Activated T-cell treated with anti-CD3 and anti-CD28 coated beads for 1 hour (primary cell): ENCODE measurements at places on chromosomes 3 and 15.

DNA sequence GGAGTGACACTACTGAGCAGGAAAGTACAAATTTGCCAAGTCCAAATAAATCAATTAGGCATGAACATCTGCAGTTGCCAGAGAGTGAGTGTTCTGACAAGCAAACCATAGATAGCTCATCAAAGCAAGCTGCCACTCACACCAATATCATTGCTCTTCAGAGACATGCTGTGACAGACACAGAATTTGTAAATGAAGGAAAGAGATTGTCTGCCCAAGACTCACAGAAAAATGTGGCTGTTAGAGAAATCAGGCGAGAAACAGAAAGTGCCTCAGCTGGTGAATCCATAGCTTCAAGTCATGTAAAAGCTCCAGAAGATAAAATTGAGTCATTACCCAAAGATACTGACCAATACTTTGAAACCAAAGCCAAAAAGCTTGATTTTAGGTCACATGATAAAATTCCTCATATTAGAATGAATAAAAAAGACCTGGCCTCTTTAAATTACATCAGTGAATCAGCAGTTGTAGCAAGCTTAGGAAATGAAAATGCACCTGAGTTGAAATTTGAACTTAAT lies 50.8 kb downstream of the CRYBG3 start:
- no peak for DNase-seq

DNA sequence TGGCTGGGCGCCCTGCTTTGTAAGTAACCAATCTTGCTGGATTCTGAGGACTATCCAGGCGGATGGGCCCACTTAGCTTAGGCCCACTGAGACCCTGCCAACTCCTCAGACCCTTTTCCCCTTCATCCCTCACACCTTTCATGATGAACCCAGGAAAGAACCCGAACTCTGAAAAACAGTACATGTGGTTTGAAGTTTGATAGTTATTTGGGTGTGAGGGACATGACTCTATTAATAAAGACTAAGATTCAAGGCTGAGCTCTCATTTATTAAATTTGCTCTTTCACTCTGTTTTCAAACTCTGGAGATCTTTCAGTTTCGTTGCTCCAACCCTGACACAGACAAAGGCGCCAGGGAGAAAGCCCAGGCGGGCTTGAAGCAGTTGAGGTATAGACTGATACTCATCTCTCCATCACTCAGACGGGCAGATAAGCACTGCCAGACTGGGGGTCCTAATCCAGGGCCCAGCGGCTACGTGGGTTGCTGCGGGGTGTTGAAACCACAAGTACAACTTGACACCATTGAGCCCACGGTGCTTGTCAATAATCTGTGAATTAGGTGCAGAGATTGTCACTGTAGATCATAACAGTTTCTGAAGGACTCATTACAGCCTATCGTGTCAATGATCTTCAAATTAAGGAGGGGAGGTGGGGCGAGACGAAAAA lies 7.2 kb upstream of the SOX2 start:
- no peak for DNase-seq

DNA sequence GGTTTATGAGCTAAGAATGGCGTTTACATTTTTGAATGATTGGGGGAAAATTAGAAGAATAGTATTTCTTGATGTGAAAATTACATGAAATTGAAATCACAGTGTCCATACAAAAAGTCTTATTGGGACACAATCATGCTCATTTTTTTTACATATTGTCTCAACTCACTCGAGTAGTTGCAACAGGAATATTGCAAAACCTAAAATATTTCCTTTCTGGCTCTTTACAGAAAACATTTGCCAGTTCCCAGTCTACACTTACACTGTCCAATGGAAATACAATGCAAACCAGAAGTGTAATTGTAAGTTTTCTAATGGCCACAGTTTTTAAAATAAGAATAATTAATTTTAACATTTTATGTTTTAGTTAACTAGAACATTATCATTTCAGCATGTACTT lies 137.8 kb downstream of the SAMMSON start:
- no peak for DNase-seq

GRCh38 chr3:2458816-2459215 lies 360.1 kb downstream of the CNTN4 start:
- DNase-seq, result no peak

DNA sequence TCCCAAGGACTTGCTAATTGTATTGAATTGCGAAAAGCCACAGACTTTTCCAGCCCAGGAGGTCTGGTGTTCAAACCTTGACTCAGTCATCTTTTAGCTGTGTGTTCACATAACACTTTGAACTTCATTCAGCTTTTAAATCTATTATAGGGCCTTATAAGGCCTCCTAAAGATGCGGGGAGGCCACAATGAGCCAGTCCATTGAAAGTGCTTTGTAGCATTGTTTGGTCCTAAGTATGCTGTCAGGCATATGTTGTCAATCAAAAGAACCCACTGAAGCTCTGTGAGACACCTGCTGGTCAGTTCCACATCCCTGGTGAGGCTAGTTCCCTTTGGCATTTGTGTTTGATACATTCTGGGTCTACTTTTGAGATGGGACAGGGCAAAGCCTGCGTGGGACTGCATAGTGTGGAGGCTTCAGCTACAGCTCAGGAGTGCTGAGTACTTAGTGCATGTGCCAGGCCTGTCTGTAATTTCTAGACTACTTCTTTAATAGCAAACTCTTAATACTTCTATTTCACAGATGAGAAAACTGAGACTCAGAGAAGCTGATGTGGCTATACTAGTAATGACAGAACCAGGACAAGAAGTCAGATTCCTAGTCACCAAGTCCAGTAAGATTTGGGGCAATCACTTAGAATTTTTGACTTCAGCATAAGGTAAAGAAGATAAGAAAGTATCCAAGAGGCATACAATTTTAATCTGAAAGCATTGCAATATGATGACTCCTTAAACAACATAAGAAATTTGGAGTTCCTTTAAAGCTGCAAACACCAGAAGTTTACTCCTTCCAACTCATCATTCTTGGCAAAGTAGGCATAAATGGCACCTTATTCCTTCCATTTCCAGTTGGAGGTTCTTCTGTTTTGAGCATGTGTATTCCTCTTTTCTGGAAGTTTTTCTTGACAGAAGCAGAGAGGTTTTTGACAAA lies 213.0 kb downstream of the PDCD6IP start:
- no peak for DNase-seq

DNA sequence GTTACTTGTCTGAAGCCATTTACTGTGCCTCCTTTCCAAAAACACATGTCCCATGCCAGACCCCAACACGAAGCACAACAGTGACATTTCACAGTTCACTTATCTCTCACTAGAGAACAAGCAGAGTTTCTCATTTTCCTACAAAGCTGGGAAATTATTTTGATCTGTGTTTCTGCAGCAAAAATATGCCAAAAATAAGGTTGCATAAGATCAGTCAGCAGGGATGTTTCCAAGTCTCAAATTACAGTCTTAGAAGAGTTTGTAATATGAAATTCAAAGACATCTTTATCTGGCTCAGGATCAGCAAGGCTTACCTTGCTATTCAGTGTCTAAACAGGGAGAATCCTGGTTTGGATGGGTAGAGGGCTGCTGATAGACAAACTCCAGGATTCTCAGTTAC lies 75.5 kb downstream of the GJD2 start:
- DNase-seq, result no peak

GRCh38 chr3:12985148-12985547 lies 88.1 kb downstream of the IQSEC1 start:
- DNase-seq, result no peak

DNA sequence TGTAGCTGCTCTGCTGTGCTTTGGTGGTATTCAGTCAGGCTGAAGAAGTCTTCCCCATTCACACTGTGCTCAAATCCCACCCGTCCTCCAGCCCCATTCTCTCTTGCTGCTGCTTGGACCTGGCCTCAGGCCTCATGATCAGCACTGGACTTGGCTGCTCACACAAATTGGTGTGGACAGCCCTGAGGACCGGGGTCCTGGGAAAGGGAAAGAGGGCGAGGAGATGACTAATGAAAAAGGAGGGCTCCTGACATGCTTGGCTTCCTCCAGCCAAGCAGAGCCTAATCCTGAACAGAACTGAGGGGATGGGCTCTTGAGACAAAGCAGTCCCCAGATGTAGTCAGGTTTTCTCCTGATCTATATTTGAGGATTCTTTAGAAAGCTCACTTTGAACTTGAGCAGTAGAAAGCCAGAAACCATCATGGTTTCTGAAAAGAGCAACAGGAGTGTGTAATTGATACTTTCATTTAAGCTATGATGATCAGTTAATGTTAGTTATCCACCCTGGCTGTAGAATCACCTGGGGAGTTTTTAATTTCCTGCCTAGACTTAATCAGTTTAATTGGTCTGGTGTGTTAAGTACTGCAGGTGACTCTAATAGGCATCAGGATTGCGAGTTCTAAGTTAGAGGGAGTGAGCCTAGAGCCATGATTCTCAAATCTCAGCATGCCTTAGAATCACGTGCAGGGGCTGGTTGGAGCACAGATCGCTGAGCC lies 79.4 kb upstream of the THBS1 start:
- no peak for DNase-seq

DNA sequence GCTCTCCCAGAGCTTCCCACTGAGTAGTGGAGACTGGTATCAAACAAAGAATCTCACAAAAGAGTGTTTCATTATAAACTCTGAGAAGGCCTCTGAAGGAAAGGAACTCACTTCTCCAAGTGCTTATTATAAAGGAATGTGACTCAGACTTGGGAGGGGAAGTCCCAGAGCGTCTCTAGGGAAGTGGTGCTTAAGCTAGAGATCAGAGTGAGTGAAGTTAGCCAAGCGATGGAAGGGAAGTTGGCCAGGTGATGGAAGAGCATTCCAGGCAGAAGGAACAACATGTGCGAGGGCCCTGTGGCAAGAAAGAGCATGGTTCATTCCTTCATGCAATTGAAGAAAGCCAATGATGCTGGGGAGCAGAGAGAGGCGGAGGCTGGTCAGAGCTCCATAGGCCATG lies 2.3 kb downstream of the XYLB start:
- no peak for DNase-seq

DNA sequence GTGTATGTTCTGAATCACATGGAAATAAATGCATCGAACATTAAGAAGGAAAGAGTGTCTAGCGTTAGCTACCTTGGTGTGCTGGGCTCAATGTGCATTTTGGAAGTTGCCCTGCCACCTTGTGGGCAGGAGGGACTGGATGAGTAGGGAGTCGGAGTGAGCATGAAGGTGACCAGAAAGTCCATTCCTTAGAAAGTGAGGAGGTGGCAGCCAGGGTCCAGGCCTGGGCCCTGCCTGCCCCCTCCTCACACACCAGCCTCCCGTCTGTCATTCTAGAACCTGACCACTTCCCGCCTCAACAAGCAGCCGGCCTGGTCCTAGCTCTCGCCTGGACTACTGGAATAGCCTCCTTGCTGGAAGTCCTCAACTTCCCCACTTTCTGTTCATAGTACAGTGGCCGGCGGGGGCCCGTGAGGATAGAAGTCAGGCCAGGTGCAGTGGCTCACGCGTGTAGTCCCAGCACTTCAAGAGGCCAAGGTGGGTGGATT lies 10.2 kb upstream of the GATA2 start:
- DNase-seq, result no peak

- no peak for DNase-seq
Measured at GRCh38 chr15:43930556-43930955, 103.8 kb downstream of the WDR76 start.

- no peak for DNase-seq
Measured at GRCh38 chr15:38885471-38885952, 320.9 kb upstream of the RASGRP1 start.

- DNase-seq, result no peak
Measured at GRCh38 chr3:170768334-170768801, 101.6 kb downstream of the RPL22L1 start.

GRCh38 chr3:171967932-171968678 lies 71.3 kb upstream of the FNDC3B start:
- DNase-seq, result no peak

DNA sequence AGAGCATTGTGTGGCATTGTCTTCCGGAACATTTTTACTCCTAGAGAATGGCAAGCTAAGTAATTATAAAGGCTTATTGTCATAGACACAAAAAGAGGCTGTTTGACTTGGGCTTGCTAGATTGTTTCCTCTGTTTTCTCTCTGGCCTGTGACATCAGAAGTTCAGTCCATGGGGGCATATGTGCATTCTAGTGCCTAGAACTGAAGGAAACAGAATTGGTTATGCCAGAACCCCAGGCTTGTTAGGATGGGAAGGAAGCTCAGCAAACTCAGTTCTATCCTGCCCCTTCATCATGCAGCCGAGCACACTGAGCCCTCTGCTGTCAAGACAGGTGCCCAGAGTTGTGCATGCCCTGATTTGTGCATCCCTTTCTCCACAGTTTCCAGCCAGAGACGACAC lies 131.3 kb downstream of the PDE8A start:
- DNase-seq, result no peak

- DNase-seq, result no peak
Measured at GRCh38 chr15:48021336-48022086, 99.3 kb upstream of the SLC24A5 start.

GRCh38 chr15:69402816-69403215 lies 11.3 kb upstream of the KIF23 start:
- DNase-seq, result no peak

DNA sequence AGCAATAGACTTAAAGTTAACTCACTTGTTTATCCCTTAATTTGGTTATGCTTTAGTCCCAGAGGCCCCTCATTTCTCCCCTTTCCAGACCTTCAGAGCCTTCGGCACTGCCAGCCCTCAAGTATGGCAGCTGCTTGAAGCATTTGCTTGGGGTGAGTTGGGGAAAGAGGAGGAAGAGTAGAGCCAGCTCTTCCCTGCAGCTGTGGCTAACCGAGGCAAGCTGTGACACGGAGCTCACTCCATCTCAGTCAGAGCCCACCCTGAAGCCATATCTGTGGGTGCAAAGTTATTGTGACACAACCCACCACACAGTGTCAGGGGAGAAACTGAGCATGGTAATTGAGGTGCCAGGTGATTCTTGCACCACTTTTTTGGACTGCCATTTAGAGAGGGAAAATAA lies 66.1 kb downstream of the FILIP1L start:
- no peak for DNase-seq

GRCh38 chr3:124846189-124846588 lies 41.0 kb downstream of the ITGB5 start:
- DNase-seq, result no peak

- no peak for DNase-seq
Measured at GRCh38 chr15:61841466-61841865, 218.8 kb downstream of the VPS13C start.

- DNase-seq, result no peak
Measured at GRCh38 chr3:9715764-9716437, 12.3 kb downstream of the CPNE9 start.

GRCh38 chr3:150797155-150797554 lies 34.2 kb upstream of the SIAH2 start:
- DNase-seq, result no peak
